ENCODE measurements at places on chromosomes 2 and 18. TPM values are rescaled to one million over a fixed set of nuclear protein-coding genes. Genes with fewer than 3 reads are reported as not detected.

CPLX4 gene
- not detected for polyA plus RNA-seq

DNA sequence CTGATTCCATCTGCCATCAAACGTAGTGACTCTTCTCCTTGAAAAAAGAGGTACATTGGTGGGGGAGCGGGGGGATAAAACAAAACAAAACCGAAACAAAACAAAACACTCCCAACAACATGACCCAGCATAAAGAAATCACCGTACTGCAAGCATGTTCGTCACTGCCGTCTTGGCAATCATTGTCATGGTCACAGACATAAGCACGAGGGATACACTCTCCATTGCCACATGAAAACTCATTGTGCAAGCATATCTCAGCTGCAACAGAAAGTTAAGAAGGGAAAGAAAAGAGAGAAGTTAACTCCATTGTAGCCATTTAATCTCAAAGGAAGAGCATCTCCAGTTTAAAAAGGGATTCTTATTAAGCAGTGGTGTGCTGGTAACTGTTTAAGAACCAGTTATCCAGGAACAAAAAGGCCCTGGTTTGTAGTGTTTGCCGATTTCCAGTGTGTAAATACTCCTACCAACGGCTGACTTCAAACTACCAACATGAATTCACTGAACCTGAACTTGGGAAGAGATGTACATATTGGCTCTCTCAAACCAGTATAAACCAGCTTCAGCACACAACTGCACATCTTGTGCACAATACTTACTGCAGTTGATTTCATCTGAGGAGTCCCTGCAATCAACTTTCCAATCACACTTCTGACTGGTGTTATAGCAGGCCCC is 68.2 kb downstream of the LRP2 start:
- DNase-seq, result no peak

NT5C1B gene
- 0.25 TPM for polyA plus RNA-seq

GRCh38 chr2:189698020-189698887 is 23.8 kb downstream of the ANKAR start:
- peak; percentile 28 for DNase-seq

GRCh38 chr2:172995323-172996244 is 80.1 kb upstream of the MAP3K20 start:
- DNase-seq, result peak; percentile 44

GRCh38 chr2:239075918-239076758 is 228.3 kb downstream of the TWIST2 start:
- DNase-seq, result no peak

ST8SIA3 gene
- polyA plus RNA-seq, result not detected

DNA sequence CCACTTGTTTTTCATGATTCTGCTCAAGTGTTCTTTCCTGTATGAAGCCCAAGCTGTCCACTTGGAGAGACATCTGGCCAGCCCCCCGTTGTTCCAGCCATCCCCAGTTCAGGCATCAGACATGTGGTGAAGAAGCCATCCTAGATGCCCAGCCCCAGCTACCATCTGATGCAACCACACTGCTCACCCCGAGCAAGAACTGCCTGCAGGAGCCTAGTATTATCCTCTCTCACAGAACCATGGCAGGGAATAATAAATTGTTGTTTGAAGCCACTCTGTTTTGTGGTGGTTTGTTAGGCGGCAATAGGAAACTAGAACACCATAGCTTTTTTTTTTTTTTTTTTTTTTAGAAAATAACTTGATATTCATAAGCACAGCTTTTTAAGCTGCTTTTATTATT is 19.5 kb upstream of the DARS1 start:
- no peak for DNase-seq

DNA sequence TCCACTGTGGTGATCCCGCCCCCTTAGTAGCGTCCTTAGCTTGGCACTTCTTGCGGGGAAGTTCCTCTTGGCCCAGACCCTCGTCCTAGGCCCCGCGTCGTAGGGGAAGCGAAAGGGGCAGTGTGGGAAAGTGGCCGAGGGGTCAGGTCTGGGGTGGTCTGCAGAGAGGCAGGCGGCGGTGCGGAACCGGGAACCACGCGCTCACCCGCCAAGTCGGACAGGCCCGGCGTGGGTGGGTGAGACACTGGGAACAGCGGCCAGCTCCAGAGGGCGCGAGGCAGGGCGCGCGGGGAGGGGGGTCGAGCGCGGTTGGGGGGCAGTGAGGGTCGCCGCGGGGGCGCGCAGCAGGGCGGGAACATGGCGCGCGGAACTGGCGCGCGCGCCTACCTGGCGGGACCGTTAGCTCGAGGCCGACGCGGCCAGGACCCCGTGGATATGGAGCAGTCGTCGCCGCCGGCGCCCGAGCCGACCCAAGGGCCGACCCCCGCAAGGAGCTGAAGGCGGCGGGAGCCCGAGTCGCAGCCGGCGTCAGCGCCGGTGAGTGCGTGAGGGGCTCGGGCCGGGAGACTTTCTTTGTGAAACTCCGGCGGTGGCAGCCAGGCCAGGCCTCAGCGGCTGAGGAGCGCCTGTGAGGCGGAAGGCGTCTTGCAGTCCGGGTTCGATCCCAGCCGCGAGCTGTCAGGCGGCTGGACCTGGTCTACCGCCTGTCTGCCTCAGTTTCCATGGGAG is 2896.7 kb upstream of the TEKT4 start:
- DNase-seq, result no peak

DNA sequence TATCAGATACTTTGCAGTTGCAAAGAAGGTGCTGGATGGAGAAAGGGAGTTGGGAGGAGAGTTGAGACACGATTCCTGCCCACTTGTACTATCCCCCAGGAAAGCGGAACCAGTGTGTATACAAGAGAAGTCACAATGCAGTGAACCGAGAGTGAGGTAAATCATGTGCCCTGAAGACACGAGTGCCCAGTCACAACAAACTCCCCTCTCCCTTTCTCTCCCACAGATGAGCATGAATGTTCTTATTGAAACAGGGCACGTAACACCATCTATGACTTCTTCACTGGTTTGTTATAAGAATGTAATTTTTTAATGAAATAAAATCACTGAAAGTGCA is 155.7 kb downstream of the IRS1 start:
- DNase-seq, result no peak

PLGLB2 gene
- polyA plus RNA-seq, result not detected

- DNase-seq, result no peak
Measured at GRCh38 chr2:9124231-9124741, 82.3 kb upstream of the ASAP2 start.

DNA sequence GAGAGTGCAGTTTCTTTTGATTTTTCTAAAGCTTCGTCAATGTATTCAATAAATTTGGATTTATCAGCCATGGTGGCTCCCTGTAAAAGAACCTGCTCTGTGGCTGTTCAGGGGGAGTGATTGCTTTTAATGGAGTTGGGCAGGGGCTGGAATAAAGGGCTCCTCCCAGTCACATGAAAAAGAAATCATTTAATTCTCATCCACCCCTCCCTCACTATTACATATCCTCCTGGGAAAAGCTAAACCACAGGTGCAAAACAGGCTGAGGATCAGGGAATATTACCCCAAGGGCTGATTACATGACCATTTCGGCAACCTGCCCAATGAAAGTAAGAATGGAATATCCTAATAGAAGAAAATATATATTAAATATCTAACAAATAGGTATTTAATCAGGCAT is at the start of gene SULT6B1:
Gene SULT6B1, minus strand, starts transcription at position 101 of the 400 bp plus-strand sequence. Its CDS starts 30 bp downstream, at position 71.
- no peak for DNase-seq

DNA sequence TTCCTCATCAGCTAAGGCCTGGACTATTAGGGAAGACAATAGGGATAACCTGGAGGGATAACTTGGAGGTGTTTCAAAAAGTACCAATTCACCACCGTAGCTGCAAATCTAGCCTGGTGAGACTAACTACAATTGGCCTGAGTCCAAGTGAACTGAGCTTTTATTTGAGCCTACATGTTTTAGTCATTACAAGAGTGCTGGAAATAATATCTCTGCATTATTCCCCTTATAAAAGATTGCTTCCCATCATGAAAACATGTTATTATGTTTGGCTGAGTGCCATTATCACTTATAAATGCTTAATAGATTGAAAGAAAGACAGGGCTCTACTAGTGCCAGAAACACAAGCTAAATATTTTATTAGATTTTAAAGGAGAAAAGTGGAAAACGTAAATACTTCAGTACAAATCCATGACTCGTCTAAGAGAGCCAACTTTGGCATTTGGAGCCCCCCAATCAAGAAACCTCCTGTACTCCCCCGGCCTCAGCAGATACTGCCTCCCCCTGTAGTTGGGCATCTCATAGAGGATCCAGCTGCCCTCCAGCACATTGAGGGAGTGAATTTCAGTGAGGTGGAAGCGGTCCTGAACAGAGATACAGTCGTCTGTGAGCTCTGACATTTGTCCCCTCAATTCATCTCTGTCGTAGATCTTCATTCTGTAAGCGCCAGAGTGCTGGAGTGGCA is 3.6 kb downstream of the CRYGB start:
- DNase-seq, result peak; percentile 1

ANKRD30B gene
- 0.06 TPM for polyA plus RNA-seq

MOGAT1 gene
- not detected for polyA plus RNA-seq

B4GALT6 gene
- polyA plus RNA-seq, result 11.5 TPM

CERS6 gene
- polyA plus RNA-seq, result 38.1 TPM

DNA sequence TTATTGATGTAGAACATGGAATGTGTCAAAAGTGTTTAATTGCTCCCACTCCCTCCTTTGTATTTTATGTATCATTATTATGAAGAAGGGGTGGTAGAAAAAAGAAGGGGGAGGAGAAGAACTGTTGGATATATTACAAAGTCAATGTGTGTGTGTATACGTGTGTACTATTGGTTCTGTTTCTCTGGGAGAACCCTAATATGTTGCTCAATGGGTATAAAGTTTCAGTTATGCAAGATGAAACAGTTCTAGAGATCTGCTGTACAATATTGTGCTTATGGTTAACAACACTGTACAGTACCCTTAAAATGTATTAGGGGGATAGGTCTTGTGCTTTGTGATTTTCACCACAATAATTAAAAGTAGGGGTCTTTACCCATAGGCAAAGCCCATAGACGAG is 58.1 kb upstream of the ZC3H15 start:
- no peak for DNase-seq

DNA sequence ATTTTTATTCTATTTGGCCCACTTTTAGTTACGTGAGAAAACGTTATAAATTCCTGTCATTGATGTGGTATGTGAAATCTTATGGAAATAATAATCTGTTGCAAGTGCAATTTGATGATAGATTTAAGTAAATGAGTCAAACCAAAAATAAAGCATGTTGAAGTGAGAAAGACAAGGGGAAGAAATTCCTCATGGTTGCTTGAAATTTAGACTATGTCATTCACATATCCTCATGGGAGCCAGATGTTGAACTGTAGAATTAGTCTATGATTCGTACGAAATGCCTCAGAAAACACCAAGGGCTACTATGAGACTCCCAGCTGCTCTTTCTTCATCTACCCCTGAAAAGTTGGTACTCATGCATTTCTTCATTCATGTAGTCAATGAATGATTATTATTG is 55.7 kb downstream of the KLHL14 start:
- no peak for DNase-seq

IFIH1 gene
- polyA plus RNA-seq, result 2.3 TPM

SERPINB5 gene
- not detected for polyA plus RNA-seq

- DNase-seq, result no peak
Measured at GRCh38 chr2:61995515-61995914, 90.0 kb downstream of the COMMD1 start.

CEP68 gene
- polyA plus RNA-seq, result 26.0 TPM

TCF4 gene
- 100 TPM for polyA plus RNA-seq

Measured in forelimb muscle (tissue), 1 donor.